Heart right ventricle (tissue), 16 donors: ENCODE measurements at places on chromosomes 13 and 19. TPM values are rescaled to one million over a fixed set of nuclear protein-coding genes. Genes with fewer than 3 reads are reported as not detected.

DNA sequence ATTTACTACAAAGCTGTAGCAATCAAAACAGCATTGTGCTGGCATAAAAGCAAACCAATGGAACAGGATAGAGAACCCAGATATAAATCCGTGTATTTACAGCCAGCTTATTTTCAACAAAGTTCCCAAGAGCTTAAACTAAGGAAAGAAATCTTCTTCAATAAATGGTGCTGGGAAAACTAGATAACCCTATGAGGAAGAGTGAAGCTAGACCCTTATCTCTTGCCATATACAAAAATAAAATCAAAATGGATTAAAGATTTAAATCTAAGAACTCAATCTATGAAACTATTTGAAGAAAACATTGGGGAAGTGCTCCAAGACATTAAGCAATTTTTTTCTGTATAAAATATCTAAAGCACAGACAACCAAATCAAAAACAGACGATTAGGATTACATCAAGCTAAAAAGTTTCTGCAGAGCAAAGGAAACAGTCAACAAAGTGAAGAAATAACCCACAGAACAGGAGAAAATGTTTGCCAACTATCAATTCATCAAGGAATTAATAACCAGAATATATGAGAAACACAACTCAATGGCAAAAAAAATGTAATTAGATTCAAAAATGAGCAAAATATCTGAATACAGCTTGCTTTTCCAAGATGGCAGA is 480.7 kb downstream of the LMO7 start:
- no peak overlapping the region for H3K4me3 ChIP-seq
- H3K27me3 ChIP-seq: no peaks in the 10 kb centered on the region
- no peaks in the 10 kb centered on the region for H3K4me1 ChIP-seq
- no peaks in the 10 kb centered on the region for H3K36me3 ChIP-seq
- no peak overlapping the region for H3K27ac ChIP-seq

DNA sequence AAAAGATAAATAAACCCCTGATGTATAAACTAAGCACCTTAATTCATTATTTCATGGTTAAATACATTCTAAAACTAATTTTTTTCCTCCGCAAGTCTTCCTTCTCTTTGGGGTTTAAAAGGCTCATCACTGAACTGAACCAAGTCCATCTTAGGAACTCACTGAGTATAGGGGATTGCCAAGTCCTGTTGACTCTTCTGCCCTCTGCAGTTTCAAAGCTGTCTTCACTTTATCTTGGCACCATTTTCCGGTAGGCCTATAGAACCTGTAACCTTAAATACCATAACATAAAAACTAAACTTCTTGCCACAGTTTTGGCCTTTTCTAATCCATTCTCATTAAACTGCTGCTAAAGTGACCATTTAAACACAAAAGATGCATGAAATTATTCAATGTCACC is 66.5 kb upstream of the USPL1 start:
- H3K4me1 ChIP-seq: no peaks in the 10 kb centered on the region
- H3K4me3 ChIP-seq: no peak overlapping the region
- no peaks in the 10 kb centered on the region for H3K27me3 ChIP-seq
- no peaks in the 10 kb centered on the region for H3K36me3 ChIP-seq

GRCh38 chr19:277131-277530 is 14.1 kb downstream of the PLPP2 start:
- peaks cover 45% of the 10 kb centered on the region for H3K27me3 ChIP-seq
- no peak for DNase-seq
- H3K4me1 ChIP-seq: no peaks in the 10 kb centered on the region
- H3K4me3 ChIP-seq: no peak overlapping the region

GRCh38 chr13:33730619-33731018 is 87.3 kb upstream of the RFC3 start:
- H3K4me3 ChIP-seq: no peak overlapping the region
- H3K27me3 ChIP-seq: no peaks in the 10 kb centered on the region
- no peak for DNase-seq
- H3K4me1 ChIP-seq: peaks cover 43% of the 10 kb centered on the region

NCAN gene
- total RNA-seq: not detected
